ENCODE measurements at places on chromosomes 3 and 15.

GRCh38 chr15:67178569-67179210 lies 75.8 kb downstream of the AAGAB start:
- DNase-seq = no peak

DNA sequence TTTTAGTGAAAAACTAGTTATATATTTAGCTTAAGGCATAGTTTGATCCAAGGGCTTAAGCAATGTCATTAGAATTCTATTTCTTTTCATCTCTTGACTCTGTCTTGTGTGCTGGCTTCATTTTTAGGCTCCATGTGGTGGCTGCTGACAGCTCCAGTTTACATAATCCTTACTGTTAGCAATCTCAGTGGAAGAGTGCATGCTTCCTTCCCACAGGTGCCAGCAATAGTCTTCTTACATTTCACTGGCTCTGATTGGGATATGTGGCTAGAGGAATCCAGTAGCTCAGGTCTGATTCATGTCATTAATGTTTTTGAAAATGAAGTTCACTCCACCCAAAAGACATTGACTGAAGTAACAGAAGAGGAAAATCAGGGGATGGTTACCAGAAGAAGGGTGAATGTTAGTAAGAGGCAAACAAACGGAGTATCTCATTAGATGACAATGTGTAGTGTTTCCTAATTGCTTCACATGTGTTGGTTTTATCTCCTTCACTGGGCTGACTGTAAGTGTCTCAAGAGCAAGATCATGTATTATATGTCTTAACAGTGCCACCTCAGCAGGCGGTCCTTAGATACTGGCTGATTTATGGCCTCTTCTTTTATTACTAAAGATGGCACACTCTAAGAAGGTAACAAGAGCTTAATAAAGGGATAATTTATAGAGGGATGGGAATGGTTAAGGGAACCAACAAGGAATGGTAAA lies 25.6 kb upstream of the TCF12 start:
- DNase-seq = no peak

GRCh38 chr3:16252243-16252978 lies 12.3 kb downstream of the DPH3 start:
- DNase-seq = no peak

DNA sequence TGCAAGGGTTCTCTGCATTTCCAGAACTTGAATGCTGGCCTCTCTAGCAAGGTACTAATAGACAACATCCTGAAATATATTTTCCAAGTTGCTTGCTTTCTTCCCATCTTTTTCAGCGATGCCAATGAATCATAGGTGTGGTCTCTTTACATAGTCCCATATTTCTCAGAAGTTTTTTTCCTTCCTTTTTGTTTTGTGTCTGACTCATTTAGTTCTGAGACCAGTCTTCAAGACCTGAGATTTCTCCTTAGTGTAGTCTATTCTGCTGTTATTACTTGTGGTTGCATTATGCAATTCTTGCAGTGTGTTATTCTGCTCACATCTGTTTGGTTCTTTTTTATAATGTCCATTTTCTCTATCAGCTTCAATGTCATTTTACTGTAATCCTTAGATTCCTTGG lies 1265.0 kb upstream of the ALCAM start:
- no peak for DNase-seq

DNA sequence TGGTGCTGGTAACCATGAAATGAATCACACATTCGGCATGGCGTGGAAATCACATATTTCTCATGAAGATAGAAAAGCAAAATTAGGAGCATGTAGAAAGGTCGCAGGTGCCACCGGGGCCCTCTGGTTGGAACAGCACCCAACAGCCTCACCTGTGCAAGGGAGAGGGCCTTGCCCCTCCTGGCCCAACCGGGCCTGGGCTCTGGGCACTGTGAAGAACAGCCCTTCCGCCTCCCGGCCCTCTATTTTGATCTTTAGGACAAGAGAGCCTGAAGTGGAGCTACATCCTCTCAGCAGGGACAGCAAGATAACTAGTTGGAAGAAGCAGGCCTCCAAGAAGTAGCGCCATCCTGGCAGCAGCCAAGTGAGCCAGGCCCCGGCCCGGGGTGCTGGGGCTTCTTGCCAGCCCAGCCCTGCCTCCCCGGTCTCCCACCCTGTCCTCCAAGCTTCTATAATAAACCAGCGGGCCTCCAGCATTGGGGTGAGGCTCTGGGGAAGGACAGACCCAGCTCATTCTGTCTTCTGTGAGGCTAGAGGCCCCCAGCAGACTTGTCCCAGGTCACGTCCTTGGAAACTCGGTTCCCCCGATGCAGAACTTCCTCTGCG lies 46.1 kb upstream of the FGD5 start:
- no peak for DNase-seq

DNA sequence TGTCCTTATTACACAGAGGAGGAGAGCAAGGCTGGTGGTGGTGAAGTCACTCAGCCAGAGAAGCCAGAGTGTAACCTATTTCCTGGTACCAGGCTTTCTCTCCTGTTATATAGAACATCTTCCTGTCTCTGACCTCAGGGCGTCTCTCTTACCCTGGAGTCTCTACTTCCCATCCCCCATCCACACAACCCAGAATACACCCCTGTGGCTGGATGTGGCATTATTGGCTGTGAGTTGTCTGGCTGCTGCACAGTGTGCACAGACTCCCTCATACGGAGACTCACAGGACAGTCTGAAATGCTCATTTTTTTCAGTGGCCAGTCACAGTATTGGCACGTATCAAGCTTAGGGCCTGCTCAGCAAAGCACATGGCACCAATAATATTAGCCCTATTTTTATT lies 8.6 kb downstream of the PODXL2 start:
- peak; percentile 92 for DNase-seq

DNA sequence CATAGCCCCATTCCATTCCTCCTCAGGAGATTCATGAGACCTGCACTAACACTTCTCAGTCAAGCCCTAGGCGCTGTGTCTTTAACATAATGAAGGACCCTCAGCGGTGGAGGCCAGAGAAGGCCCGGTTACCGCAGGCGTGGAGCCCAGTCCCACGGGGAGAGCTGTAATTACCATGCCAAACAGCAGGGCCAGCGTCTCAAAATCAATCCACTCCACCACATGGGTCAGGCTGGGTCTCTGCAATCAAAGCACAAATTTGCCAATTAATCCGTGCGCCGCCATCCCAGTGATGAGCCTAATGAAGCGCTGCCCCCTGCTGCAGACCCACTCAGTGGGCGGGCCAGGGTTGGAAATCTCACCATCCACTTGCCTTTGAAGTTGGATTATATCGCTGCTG lies 109.7 kb downstream of the OCA2 start:
- no peak for DNase-seq

DNA sequence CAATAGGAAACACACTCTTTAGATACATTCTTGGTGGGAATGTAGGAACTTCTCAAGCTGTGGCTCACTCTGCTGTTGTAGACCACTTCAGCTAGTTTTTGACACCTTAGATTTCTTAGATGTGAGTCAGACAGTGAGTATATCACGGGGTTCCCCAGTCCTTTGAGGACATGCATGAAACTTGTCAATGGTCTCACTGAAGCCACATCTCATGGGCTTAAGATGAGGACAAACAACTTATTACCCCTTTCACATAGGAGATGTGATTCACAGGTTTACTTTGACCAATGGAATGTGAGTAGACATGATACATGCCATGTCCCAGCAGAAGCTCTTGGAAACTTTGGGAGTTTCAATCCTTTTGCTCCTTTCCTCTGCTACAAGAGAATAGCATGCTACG lies 325.5 kb downstream of the CHST2 start:
- DNase-seq = no peak

DNA sequence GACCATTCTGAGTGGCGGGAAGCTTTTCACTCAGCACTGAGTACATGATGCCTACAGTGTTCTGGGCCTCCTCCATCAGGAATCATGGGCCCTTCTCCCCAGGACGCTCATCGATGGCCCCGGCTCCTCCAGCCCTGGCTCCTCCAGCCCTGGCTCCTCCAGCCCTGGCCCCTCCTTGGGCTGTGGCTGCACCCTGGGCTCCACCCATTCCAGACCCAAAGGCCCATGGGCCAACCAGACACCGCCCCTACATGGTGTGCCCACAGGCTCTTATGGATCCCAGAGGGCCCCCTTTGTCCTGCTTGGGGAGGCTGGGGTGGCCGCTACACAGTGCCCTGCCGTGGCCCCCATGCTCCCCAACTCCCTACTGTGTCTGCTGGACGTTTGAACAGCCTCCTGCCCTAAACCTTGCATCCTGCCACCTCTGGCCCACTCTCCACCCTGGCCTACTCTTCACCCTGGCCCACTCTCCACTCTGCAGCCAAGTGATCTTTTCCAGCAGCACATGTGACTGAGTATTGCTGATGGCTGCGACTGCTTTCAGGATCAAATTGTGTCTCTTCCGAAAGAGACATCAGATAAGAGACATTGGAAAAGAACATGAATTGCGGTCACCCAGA lies 57.9 kb downstream of the APBA2 start:
- no peak for DNase-seq

DNA sequence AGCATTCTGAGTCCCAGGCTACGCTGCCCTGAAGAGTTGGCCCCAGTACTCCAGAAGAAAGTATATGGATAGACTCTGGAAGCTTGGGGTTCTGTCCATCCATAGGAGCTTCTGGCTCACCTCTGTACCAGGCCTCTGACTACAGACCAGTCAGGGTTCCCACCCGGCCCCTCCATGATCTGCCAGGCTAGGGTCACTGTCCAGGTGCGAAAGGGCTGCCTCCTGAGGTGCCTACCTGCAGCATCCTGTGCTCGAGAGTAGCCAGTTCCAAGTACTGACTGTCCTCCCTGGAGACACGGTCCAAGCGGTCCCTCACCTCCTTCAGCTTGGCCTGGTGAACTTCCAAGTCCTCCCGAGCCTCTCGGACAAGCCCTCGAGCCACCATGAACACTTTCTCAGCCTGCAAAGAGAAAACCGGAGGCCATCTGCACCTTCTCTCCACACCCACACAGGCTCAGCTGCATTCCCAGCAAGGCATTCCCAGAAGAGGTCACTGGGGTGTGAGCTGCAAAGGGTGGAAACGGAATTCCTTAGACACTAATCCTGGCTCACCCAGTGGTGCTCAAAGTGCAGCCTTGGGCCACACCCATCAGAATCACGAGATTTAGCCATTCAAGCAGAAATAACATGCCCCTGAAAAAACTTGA lies 3.7 kb upstream of the PLXNB1 start:
- no peak for DNase-seq

- peak; percentile 88 for DNase-seq
These were observed 38.7 kb downstream of the ANP32A start for GRCh38 chr15:68781766-68782588.

- DNase-seq = no peak
These were observed 82.8 kb downstream of the PPARG start for GRCh38 chr3:12371525-12372140.

- DNase-seq = no peak
These were observed 1081.8 kb upstream of the CFAP20DC start for GRCh38 chr3:60131618-60132017.

GRCh38 chr3:162938083-162938482 lies 1441.5 kb downstream of the OTOL1 start:
- DNase-seq = no peak

GRCh38 chr15:84824260-84825007 lies 7.3 kb downstream of the ALPK3 start:
- no peak for DNase-seq

- no peak for DNase-seq
These were observed 501.0 kb downstream of the IGSF11 start for GRCh38 chr3:118533676-118534075.

DNA sequence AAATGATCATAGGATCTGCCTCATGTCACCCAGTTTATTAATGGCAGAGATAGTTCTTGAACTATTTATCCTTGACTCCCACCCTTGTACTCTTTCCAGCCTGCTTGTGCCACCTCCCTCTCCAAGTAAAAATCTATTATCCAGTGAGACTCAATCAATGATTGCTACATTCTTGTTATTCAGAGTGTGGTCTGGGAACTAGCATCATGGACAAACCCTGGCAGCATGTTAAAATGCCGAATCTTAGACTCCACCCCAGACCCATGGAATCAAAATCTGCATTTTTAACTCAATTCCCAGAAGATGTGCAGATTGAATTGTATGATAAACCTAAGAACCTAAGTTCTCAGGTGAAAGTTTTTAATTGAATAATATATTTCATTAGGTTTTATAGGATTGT lies 34.7 kb upstream of the PYDC2 start:
- DNase-seq = no peak

DNA sequence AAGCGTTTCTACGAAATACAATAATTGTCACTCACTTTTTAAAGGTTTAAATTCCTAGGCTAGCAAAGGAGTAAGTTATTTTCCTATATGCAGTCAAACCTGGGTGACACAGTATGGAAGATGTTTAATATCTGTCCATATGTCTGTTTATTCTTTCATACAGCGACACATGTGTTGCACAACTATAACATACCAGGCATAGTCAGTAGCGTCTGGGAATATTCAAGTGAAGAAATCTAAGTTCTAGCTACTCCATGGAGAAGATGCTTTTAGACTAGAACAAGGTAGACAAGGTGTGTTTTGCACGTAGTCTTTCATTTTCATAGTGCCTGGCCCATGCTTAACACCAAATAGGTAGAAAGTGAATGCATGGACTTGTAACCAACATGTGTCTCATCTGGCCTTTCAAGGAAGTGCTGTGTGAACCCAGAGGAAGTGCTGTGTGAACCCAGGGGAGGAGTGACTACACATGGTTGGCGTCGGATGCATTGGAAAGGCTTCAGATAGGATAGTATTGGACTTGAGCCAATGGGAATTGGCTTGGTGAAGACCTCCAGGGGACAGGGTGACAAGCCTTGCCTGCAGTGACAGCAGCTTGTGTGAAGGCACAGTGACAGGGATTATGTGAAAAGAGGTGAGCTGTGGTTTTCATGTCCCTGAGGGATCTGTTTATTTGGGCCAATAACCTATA lies 267.0 kb downstream of the PTPRG start:
- no peak for DNase-seq

GRCh38 chr15:31499236-31499952 lies 172.8 kb downstream of the KLF13 start:
- no peak for DNase-seq

DNA sequence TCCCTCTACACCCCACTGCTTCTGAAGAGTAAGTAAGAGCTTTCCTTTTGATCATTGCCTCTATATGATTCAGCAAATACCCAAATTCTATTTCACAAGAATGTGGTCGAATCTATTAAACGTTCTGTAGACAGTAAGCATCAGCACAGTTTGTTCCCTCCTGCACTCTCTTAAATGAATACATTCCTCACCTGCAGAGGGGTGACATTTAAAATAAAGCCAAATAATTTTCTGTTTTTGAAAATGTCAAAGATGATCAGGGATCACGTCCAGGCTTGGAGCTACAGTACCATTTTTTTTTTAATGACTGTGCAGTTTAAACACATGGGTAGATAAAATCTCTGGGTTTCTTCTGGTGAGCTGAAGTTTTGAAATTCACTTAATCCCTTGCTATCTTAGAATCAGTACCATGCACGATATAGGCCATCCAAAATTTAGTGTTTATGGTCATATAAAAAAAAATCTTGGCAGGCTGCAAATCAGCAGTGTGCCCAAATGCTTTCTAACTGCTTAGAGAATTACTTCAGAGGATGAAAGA lies 12.8 kb downstream of the PYDC2 start:
- no peak for DNase-seq

DNA sequence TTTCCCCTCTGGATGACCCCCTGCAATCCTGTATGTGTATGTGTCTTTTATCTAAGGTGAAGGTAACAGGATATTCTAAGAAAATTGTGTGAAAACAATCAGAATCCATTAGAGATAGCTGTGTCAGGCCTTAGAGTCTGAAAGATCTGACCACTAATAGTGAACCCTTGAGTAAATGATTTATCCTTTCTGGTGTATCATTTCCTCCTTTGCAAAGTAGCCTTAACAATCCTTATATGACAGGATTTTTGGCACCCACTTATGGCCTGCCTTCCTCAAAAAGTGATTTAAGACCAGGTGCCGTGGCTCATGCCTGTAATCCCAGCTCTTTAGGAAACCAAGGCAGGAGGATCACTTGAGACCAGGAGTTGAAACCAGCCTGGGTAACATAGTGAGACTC lies 110.2 kb downstream of the RBPMS2 start:
- no peak for DNase-seq
